Motor neuron (in vitro differentiated cells): ENCODE measurements at places on chromosomes 2 and 18.

DNA sequence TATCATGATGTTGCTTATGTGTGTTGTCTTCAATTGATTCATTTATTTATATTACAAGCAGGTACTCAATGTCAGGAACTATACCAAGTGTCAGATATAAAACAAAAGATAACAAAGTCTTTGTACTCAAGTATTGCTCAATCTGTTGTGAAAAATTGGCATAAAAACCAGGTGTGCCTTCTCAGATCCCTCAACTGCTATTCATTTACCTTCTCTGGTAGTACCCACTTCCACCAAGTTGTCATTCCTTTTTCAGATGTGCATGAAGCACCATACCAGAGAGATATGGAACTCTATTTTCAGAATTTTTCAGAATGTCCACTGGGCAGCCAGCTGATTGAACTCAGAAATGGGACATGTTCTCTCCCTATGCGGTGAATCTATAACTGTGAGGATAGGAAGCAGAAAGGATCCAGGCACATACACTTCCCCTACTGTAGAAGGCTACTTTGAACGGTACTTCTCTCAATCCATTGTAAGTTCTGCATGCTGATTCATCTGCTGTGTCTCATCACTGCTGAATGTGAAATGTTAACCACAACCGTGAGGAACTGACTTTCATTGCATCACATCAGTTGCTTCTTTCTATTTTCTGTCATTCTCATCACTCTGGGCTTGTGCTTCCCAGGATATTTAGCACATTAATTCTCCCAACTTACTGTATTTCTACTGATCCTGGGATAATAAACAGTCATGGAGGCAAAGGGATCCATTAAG is 1621.3 kb downstream of the SUCLG1 start:
- peak; percentile 96 for ATAC-seq

- no peak for ATAC-seq
Measured at GRCh38 chr2:46545015-46545839, 65.9 kb downstream of the TMEM247 start.

DNA sequence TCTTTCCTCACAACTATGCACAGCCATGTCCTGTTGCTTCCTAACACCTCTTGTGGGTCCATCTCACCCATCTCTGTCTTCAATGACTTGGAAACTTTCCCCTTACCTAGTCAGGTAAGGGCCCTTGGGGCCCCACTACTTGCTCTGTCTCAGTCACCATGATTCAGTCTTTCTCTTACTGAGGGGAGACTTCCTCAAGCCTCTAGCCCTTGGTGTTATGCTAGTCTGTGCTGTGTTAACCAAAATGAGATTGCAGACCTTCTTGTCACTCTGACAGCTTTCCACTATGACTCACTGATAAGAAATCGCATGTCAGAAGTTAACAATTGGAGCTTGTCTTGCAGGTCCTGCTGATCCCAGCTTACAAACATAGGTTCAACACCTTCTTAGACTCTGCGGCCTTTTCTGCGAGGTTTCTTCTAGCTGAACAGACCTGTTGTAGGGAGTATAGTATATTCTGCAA is 65.3 kb downstream of the WDR75 start:
- ATAC-seq, result no peak

- peak; percentile 68 for ATAC-seq
Measured at GRCh38 chr2:235050980-235051351, 99.1 kb downstream of the SH3BP4 start.

DNA sequence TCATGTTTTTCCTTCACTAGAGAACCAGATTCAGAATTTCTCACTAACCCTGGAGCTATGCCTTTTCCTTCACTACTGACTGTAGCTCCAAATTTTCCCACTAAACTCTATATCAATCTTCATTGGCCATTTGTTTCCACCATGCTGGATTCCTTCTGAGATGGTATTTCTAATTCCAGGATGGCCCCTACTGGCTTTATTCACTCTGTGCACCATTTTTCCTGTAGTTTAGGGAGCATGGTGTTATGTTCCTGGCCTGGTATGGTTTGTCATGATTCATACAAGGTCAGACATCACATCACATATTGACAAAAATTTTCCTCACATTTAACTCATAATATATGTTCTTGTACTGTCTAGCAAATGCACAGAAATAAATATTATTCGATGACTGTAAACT is 229.2 kb upstream of the TFPI start:
- ATAC-seq, result no peak

DNA sequence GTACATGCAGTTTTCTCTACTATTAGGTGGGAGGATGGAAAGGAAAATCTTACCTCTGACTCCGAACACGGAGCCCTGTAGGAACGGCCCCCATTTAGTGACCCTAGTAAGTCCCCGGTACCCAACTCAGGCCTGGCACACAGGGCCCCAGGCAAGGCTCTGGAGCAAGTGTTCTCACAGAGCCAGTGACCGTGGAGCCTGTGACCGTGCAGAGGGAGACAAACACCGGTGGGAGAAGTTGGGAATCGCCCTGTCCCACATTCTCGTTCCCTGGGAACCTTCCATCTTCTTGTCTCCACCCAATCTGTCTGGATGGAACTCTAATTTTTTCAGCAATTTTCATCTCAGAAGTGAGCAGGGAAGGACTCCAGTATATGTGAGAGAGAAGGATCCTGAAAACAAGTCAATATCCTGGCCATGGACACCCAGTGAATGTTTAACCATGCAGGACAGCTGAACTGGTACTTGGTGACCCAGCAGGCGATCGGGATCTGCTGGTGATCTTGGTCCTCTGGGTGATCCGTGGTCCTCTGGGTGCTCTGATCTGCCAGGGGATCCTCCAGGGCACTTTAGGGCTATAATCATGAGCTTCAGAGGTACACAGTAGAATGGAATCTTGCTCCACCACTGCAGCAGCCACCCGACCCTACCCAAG is 348.6 kb upstream of the ID2 start:
- no peak for ATAC-seq

DNA sequence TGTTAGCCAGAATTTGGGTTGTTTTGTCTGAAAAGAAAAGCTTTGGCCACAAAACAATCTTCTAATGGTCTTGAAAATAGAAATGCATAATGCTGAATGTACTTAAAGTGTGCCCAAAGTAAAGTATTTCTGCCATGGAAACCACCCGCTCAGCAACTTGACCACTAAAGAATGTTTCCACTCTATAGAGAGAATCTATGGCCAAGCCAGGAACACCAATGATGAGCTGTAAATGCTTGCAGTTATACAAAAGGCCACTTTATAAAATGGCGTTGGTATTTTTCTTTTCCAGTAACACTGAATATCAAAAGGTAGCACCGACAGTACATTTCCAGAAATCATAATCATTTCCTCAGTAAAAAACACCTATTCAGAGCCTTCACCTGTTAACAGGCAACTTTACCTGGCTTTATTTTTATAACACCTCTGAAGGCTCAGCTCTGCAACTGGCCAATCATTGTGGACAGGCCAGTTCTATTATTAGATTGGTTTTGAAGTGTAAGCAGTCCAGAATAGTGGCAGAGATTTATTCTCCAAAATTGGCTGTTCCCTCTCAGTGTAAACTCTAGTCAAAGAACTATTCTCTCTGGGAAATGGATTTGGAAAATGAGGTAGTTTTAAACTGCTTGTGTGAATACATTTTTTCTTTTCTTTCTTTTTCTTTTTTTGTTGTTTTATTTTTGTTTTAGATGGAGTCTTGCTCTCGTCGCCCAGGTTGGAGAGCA is 36.1 kb downstream of the SLC40A1 start:
- no peak for ATAC-seq

DNA sequence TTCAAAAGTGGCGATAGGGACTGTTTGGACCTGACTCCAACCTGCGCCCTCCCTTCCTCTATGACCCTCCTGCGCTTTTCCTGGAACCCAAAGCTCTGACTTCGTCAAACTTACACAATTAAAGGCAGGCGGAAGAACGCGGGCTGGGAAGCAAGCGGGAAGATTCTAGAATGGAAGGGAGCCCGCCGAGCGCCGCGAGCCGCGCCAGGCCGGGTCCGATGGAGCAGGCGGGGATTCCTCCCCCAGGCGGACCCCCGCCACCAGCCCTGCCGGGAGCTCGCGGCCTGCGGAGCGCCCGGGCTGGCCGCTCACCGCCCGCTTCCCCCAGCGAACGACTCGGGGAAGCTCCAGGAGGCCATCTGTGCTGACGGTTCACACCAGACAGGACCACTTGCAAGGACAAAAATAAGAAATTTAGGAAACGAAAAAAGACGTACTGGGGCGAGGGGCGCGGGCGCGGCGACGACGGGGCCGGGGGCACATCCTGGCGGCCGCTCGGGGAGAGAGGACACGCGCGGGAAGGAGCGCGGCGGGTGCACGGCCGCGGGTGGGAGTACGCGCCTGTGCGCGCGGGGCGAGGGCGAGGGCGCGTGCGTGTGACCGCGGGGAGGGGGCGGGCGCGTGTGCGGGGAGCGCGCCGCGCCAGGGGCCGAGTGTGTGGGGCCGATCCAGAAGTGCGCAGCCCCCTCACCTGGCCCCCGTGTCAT is 1.1 kb upstream of the SALL3 start:
- ATAC-seq, result peak; percentile 7

- ATAC-seq, result no peak
Measured at GRCh38 chr2:223945755-223946154, 620 bp upstream of the WDFY1 start.

DNA sequence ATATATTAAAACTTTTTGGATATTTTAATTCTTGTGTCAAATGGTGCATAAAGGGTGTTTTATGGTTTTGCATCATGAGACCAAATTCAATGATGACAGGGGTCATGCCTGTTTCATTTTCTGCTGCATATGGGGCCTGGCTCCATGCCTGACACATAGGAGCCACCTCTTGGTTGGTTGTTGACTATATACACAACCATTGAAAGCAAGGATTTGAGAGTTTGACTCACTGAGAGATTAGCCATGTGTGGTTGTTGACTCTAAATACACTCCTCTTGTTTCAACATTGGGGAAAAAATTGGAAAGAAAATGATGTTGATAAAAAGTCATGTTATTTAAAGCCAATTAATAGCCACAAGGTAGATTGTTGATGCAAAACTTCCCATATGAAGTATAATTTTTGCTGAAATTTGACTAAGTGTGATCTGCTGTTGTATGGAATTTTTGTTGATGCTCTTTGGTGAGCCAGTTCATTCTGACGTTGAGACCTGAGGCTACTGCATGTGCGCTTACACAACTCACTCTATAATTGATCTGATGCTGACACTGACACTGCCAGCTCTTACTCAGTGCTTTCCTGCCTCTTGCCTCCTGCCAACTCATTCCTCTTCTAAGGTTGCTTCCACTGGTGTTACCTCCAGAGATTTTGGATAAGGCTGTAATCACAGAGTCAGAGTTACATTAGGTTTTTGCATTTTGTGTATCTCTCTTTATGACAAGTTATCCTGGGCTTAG is 446.2 kb upstream of the SLC14A2 start:
- no peak for ATAC-seq

GRCh38 chr18:79323471-79323870 is 72.3 kb upstream of the NFATC1 start:
- no peak for ATAC-seq

DNA sequence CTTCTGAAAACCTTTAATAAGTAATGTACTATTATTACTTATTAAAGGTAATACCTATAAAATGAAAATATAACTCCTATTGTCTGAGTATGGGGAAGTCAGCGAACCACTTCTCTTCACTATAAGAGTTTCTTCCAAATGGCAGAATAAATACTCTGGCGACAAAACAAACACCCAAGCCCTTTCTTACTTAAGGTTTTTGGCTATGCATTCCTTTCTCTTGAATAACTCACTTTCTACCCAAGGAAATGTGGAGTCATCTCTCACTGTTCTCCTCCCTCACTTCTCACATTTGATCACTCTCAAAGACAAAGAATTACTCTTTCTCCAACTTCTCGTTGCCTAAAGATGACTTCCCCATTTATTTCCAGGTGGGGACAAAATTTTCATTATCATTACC is 816.8 kb upstream of the CRIM1 start:
- no peak for ATAC-seq

GRCh38 chr2:119549241-119549640 is 5.0 kb downstream of the CFAP221 start:
- no peak for ATAC-seq

DNA sequence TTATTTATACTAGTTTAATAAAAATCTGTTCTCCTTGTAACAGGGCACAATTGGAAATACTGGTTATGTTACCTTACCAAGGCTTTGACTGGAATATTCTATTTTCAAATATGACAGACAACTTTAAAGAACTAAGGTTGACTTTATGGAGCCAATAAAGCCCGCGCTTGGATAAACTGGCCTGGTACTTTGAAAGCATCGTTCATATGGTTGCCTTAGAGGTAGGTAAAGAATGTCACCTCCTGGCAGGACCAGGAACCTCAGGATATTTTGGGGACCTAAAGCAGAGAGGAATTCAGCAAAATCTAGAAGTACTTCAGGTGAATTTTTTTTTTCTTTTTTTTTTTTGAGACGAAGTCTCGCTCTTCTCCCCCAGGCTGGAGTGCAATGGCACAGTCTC is 71.2 kb upstream of the CREB1 start:
- no peak for ATAC-seq

GRCh38 chr2:141015341-141016047 is 1115.3 kb downstream of the LRP1B start:
- ATAC-seq, result no peak

DNA sequence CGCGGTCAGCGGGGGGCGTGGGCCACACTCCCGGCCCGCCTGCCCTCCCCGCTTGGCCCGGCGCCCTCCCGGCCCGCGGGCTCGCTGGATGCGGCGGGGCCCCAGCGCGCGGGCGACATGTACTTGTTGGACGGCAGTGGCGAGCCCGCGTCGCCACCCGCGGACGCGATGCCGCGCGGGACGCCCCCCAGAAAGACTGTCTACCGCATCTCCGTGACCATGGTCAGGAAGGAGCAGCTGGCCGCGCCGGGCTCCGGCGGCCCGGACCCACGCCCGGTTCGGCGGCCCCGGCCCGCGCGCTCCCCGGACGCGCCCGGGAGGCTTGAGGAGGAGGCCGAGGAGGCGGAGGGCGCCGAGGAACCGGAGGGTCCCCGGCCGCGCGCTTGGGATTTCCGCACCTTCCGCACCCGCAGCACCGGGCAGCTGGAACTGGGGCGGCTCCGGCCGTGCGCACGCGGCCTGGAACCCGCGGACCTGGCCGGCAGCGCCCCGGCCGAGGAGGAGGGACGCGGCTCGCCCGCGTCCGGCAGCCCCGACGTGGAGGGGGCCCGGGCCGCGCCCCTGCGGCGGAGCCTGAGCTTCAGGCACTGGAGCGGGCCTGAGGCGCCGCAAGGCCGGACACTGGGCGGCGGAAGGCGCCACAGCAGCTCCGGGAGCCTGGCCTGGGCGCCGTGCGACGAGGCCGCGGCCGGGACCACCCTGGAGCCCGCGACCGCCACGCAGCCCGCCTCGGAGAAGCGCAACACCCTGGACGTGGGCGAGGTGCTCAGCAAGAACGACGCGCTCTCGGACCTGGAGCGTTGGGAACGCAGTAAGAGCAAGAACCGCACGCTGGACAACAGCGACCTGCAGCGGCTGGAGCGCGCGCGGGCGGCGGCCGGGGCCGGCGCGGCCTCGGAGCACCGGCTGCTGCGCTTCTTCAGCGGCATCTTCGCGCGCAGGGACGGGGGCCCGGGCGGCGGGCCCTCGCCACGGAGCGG is 176.4 kb downstream of the AGAP1 start:
- ATAC-seq, result peak; percentile 58

- ATAC-seq, result no peak
Measured at GRCh38 chr18:6044319-6044718, 149.0 kb upstream of the TMEM200C start.
